ENCODE measurements at places on chromosomes 11 and 22.
A peak's percentile ranks its signal among the peaks of the same experiment; 100 is the strongest.

GRCh38 chr11:36103933-36104530 lies 160.2 kb downstream of the LDLRAD3 start:
- DNase-seq, result no peak

DNA sequence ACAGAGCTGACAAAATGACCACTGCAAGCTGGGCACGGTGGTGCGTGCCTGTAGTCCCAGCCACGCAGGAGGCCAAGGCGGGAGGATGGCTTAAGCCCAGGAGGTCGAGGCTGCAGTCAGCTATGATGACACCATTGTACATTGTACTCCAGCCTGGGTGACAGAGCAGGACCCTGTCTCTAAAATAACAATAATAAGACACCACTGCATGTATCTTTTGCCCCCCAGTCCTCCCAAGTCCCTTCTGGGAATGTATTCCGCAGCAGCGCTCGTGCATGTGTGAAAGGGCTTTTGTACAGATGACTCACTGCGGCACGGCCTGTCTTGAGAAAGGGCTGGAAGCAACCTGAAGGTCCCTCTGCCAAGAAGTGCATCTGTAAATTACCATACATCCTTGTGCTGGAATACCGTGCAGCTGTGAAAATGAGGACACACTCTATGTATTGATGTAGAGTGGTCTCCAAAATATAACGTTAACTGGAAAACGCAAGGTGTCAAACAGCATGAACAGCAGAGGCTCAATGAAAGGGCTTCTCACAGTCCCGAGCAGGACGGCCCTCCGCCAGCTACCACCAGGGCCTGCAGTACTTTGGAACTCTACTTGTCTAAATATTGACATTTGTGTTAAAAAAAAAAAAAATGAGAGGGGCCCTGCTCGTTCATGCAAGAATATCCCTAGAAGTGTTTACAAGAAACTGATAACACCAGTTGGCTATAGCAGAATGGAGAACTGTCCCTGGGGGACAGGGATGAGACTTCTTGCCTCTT lies 9.0 kb upstream of the CDC42EP2 start:
- no peak for DNase-seq

- no peak for DNase-seq
Measured at GRCh38 chr22:30894371-30894740, 74.2 kb downstream of the MORC2 start.

DNA sequence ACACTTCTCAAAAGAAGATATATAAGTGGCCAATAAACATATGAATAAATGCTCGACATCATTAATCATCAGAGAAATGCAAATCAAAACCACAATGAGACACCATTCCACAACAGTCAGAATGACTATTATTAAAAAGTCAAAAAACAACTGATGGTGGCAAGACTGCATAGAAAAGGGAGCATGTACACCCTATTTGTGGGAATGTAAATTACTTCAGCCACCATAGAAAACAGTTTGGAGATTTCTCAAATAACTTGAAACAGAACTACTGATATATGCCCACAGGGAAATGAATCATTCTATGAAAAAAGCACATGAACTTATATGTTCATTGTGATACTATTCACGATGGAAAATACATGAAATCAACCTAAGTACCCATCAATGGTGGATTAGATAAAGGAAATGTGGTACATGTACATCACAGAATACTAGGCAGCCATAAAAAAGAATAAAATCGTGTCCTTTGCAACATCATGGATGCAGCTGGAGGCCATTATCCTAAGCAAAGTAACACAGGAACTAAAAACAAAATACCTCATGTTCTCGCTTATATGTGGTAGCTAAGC lies 42.4 kb downstream of the GLYATL2 start:
- DNase-seq, result no peak

- no peak for DNase-seq
Measured at GRCh38 chr11:108472681-108473080, 5.4 kb upstream of the C11orf65 start.

GRCh38 chr22:33142282-33143055 lies 84.3 kb upstream of the SYN3 start:
- no peak for DNase-seq

GRCh38 chr11:133618544-133618943 lies 86.2 kb upstream of the OPCML start:
- no peak for DNase-seq

GRCh38 chr22:36185828-36186624 lies 15.6 kb downstream of the APOL4 start:
- DNase-seq, result no peak

GRCh38 chr22:39209756-39210155 lies 35.0 kb downstream of the PDGFB start:
- DNase-seq, result no peak

GRCh38 chr22:41862160-41862529 lies 29.2 kb downstream of the SREBF2 start:
- no peak for DNase-seq

DNA sequence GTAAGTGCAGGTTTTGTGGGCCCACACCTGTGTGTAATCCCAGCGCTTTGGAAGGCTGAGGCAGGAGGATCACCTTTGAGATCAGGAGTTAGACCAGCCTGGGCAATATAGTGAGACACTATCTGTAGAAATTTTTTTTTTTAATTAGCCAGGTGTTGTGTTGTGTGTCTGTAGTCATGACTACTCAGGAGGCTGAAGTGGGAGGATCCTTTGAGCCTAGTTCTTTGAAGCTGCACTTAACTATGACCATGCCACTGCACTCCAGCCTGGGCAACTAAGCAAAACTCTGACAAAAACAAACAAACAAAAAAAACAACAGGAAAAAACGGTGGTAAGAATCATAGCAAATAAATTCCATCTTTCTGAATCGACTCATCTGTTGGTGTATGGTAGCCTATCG lies 268.6 kb upstream of the PDGFD start:
- DNase-seq, result no peak

GRCh38 chr11:47002390-47002789 lies 65.8 kb downstream of the CSTPP1 start:
- no peak for DNase-seq

GRCh38 chr22:37680191-37680851 lies 4.9 kb downstream of the LGALS1 start:
- DNase-seq, result no peak

DNA sequence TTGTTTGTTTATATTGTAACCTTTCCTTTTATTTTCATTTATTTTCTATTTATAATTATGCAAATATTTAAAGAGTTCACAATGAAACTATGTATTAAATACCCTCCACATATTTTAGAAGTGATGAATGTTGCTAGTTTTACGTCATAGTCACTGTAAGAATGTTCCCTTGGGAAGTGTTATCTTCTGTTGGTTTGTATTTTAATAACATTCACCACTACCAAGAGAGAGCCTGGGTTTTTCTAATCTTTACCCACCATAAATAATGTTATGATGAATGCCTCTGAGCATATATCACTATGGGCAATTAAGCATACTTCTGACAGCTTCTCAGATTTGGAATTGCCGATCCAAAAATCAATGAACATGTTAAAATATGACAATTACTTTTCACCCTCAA lies 80.7 kb downstream of the GGT1 start:
- no peak for DNase-seq

DNA sequence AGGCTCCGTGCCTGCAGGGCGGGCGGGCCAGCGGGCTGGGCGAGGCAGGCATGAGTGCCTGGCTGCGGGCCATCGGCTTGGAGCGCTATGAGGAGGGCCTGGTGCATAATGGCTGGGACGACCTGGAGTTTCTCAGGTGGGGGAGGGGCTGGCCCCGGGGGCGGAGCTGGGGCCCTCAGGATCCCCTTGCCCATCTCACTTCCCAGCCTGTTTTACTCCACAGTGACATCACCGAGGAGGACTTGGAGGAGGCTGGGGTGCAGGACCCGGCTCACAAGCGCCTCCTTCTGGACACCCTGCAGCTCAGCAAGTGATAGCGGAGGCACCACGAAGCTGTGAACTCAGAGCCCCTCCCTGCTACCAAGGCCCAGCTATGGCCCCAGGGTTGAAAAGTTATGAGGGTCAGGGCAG lies 5.9 kb downstream of the PHOX2A start:
- DNase-seq, result peak; percentile 55

- no peak for DNase-seq
Measured at GRCh38 chr11:2825889-2826678, 59.5 kb downstream of the CDKN1C start.

- DNase-seq, result no peak
Measured at GRCh38 chr22:44920183-44920582, 89.6 kb downstream of the PHF21B start.

DNA sequence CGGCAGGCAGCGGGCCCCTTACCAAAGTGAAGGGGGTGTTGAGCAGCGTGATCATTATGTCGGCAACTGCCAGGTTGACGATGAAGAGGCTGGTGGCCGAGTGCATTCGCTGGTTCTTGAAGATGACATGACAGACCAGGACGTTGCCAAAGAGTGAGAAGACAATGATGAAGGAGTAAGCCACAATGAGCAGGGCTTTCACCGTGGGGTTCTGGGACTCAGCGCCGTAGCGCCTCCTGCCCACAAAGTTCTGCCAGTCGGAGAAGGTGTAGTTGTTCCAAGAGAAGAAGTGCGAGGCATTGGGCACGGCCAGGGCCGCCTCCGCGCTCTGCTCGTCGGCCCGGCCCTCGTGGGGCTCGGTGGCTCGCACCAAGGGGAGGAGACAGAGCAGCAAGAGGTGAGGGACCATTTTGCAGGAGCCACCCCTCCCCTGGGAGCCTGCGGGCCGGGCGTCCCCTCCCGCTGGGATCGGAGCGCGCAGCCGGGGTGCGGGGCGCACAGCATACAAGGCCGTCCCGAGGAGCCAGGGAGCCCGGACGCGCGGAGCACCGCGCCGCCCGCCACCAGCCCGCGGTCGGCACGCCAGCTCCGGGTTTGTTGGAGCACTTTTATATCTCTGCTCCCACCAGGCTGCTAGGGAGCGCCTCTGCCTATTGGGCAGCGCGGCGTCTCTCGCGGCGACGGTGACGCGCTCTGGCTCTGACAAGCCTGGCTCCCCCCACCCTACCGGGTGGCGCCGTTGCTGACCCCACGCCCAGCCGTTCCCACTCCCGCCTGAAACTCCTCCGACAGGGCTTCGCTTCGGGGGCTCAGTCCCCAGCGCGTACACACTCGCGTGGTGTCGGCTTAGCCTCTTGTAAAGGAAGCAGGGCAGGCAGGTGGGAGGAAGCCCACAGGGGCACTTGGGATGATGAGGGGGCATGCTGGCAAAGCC lies at the start of gene GPR83:
Gene GPR83, minus strand, starts transcription at position 581 of the 934 bp plus-strand sequence. Its CDS starts 172 bp downstream, at position 409.
- no peak for DNase-seq

DNA sequence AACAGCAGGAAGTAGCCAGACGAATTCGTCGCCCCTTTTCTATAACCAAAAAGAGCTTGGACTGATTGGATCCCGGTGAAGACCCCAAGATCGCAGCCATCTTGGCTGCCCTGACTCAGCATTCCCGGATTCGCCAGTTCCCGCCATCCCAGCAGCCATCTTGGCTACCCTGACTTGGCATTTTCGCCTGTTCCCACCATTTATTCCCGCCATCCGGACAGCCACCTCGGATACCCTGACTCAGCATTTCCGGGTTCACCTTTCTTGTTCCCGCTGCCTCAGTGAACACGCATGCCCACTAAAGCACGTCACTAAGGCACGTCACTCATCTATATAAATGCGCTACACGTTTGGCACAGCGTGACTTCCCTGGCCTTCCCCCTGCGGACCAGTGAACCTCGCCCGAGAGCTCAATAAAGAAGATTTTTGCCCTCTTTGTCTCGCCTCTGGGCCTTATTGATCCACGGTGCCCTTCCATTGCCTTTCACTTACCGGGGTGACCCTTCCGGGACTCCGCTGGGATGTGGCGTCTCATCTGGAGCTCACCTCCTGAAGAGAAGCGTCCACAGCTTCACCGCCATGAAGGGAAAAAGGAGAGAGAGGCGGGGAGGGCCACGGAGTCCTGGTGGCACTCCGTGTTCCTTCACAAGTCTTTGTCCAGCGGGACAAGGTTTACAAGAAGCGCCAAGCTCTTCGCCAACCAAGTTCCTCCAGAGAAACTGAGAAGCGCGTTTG lies 4.0 kb upstream of the OR56A3 start:
- no peak for DNase-seq

GRCh38 chr22:28441720-28442263 lies 237.8 kb downstream of the TTC28 start:
- no peak for DNase-seq

DNA sequence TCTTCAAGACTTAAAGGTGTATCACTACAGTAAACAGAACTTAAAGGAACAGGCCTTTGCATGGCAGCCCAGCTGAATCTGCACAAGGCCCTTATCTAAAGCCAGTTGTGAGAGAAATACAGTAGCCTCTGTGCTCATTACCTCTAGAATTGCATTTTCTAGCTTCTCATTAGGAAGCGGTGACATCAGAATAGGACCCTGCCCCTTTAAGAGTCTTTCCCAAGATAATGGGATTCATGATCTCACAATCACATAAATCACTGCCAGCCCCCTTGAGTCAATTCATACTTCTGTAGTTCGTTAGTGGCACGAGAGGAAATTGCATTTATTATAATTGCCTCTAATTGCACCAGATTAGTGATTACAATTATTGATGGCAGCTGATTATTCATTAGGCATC lies 170.3 kb downstream of the NTM start:
- DNase-seq, result no peak

- DNase-seq, result peak; percentile 39
Measured at GRCh38 chr11:16792426-16792825, 54.0 kb downstream of the C11orf58 start.

DNA sequence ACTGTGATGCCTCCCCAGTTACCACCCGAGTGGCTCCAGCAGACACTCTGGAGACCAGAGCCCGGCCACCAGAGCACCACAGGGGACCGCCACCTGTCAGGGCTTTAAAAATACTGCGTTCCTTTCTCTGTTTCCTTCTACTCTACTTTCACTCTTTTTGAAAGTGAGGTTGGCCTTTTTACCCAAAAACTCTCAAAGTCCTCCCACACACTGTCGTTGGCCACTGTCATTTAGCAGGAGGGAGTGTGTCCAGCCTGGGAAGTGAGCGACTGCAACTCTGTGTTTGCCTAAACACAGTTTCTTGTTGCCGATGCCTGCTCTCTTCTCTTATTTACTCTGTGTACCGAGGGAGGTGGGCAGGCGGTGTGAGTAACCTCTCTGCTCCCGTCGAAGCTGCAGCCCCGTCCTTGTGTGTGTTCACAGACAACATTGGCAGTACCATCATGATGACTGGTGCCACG lies 90.8 kb upstream of the CLDN5 start:
- DNase-seq, result no peak

DNA sequence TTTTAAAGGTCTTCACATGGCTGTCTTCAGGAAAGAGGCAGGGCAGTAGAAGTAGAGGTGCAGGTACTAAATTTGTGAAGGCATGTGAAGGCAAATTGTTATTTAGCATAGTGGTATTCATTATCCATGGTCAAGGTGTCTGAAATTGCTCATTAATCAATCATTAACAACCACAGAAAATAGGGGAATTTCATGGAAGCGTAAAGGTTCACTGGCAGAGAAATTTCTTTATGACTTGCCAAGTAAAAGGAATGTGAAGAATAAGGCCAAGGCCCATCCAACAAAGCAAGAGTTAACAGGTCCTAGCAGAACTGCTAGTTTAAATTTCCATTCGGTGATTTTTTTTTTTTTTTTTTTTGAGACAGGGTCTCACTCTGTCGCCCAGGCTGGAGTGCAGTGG lies 59.0 kb downstream of the RSF1 start:
- no peak for DNase-seq

DNA sequence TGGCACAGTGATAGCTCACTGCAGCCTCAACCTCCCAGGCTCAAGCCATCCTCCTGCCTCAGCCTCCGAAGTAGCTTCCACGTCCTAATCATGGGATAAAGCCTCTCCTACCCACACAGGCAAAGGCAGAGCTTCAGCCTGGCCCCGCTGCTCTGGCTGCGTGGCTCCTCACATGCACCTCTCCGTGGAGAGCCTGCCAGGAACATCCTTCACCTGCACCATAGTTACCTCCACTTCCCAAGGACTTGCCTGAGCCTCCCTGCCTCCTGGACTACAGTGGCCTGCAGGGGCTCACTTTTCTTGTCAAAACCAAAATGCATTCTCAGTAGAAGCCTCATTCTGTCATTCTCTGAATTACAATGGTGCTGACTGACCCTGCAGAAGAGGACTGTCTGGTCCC lies 6.5 kb downstream of the C11orf16 start:
- no peak for DNase-seq
